ENCODE measurements at places on chromosomes 1 and 21.
A peak's percentile ranks its signal among the peaks of the same experiment; 100 is the strongest.

GRCh38 chr1:51799372-51799771 is 79.2 kb downstream of the NRDC start:
- DNase-seq: no peak

DNA sequence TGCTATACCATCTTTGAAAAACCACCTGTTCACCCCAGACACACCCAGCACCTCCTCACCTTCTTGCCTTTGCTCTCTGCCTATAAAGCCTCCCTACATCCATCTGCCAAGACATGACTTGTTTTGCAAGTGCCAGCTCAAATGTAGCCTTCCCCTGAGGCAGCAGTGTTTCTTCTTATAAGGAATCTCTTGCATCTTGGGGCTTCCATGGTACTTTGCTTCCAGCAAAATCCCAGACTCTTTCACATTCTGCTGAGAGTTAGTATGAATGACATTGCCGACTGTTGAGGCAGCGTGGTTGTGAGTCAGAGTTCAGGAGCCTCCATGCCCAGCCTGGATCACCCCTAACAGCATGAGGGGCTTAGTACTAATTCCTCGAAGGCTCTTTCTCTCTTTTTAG is 217.4 kb upstream of the RUNX1 start:
- DNase-seq: no peak

DNA sequence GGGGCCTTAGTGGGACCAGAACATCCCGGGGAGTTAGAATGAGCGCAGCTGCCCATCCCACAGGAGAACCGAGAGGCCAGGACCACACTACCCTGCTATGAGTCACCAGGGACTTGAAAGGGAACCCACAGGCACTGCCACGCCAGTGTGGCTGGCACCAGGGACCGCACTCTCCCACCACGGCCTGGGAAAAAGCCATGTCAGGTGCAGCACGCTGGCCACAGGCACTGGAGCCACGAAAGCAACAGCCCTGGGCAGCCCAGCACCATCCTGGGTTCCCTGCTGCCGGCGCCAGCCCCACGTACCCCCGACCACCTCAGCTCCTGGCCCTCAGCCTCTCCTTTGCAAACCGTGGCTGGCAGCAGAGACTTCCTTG is 14.1 kb upstream of the TMEM240 start:
- DNase-seq: no peak

DNA sequence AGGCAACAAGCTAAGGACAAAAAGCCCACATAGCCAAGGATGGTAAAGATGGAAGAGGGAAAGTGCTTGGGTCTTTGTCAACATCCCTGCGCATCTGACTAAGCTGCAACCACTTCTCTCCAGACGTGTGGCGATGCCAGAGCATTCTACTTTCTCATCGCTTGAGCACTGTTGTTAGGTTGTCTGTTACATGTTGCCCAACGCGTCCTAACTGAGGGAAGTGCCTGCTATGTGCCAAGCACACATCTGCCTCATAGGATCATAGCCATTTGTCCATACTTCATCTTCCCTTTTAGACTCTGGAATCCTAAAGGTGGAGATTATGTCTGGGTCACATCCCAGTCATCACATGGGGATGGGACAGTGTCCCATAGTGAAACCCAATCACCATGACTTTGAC is 464.9 kb downstream of the MATN1 start:
- DNase-seq: no peak

DNA sequence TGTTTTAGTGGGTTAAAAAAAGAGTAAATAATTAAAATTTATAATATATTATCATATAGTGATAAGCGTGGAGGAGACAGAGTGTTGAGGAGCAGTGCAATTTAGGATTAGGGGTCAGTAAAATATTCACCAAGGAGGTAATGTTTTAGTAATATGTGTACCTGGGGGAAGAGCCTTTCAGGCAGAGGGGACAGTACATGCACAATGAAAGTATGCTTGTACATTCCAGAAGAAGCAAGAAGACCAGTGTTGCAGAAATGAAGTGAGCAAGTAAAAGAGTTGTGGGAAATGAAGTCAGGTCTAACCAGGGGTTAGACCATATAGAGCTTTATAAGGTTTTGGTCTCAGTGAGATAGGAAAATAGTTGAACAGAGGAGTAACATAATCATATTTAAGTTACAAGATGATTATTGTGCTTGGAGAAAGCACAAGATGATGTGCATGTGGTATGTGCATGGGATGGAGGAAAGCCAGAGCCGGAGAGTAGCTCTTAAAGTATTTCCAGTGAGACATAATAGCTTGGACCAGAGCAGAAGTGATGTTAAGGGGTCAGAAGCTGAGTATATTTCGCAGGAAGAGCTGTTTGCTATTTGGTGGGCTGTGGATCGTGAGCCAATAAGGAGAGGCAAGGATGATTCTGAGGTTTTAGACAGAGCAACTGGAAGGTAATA is 44.8 kb downstream of the SNX7 start:
- no peak for DNase-seq

GRCh38 chr1:6897138-6897537 is 111.9 kb downstream of the CAMTA1 start:
- no peak for DNase-seq

DNA sequence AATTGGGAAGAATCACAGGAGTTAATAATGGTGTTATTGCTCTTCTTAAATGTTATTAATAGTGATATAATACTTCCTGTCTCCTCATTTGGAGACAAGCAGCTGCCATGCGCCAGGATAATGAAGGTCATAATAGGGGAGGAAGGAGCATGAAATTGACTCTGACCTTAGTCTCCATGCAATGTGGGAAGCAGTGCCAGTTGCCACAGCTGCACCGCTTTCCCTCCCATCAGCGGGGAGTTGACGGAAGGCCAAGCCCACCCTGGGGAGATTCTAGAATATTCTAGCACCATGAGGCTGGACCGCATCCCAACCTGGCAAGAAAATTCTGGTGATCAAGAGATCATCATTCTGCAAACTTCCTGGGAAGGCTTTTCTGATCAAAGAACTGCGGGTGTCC is 11.0 kb upstream of the OLIG1 start:
- no peak for DNase-seq

DNA sequence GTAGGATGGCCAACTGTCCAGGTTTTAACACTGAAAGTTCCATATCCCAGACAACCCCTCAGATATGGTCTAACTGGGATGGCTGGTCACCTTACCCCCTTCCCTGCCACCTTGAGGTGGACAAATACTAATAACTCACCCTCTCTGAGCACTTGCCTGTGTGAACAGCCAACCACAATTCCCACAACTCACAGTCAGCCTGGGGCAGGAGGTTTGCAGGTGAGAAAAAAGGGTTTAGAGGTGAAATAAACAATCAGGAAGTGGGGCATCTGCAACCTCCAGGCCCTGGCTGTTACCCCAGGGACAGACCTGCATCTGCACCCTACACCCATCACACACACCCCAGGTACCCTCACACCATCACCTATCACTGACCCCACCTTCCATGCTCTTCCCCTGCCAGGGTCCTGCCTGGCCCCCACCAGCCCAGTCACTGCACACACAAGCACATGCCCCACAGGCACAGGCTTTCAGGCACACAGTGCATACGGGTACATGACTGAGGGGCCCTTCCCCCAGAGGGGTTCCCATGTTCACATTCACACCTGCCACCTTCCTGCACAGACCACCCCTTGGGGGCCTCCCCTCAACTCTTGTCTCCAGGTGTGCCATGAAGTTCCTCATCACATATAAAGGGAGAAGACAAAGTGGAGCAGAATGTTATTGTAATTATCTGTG is 679.5 kb downstream of the MATN1 start:
- no peak for DNase-seq

DNA sequence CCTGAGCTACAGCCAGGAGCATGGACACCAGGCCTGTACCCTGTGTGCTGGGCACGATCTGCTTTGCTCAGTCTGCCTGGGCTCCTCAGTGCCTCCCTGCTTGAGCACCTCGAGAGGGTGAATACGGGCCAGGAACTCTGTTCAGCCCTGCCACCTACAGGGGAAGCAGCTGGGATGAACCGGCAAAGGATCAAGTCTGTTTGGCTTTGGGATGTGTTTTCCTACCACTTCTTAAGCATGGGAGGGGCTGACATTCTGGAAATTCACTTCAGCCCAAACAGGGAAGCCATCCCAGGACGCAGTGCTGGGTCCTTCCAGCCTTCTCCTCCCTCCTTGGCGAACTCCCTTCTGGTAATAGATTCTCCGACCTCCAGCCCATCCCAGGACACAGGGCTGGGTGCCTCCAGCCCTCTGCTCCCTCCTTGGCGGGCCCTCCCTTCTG is 55.8 kb upstream of the SELENON start:
- DNase-seq: no peak

GRCh38 chr21:35050348-35051286 is 1.5 kb upstream of the RUNX1 start:
- peak; percentile 69 for DNase-seq

DNA sequence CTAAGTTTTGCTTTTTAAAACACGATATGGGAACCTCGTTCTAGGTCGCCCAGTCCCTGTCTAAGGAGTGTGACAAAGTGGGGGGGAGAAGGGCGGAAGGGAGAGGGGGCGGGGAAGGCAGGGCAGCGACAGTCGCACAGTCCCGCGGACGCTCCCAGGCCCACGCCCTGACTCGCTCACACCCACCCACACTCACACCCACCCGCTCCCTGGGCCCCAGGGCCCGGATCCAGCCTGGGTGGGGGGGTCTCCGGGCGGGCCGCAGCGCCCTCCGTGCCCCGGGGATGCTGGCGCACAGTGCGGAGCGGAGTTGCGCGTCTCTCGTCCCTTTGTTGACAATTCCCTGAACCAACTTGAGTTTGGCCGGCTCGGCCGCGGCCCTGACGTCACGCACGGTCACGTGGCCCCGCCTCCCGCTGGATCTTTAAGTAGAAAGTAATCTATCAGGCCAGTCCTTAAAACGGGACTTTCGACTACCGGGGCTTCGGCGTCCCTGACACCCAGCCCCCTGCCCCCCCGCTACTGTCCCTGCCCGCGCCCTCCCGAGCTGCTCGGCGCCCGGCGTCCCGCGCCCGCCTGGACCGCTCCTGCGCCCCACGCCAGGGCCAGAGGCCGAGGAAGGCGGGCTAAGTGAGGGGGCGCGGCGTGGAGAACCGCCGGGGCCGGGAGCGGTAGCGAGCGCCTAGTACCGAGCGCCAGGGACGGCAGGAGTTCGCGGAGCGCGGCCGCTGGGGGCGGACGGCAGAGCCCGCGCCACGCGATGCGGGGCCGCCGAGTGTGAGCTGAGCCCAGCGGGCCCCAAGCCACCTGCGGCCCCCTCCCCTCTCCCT is at the start of gene FOXD3:
TSS of gene FOXD3 (plus strand) at position 454 of the 830 bp plus-strand sequence. CDS start 492 bp downstream, outside the sequence.
- peak; percentile 36 for DNase-seq

DNA sequence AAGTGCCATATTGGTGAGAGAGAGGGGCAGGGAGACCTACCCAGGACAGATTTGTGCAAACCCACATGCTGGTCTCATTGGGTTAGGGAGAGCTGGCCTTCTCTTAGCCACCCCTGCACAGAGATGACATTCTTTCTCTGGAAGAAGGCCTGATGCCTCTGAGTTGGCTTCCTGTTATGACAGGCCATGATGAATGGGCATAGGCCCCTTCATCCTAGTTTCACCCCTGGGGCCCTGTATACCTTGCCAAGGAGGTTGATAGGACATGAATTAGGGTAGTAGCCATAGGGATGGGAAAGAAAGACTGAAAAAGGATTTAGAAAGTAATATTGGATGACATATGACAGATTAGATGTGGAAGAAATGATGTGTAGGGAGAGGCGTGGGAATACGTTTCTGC is 46.6 kb downstream of the TENT5C start:
- DNase-seq: no peak

GRCh38 chr1:240239309-240239708 is 147.6 kb downstream of the FMN2 start:
- no peak for DNase-seq

DNA sequence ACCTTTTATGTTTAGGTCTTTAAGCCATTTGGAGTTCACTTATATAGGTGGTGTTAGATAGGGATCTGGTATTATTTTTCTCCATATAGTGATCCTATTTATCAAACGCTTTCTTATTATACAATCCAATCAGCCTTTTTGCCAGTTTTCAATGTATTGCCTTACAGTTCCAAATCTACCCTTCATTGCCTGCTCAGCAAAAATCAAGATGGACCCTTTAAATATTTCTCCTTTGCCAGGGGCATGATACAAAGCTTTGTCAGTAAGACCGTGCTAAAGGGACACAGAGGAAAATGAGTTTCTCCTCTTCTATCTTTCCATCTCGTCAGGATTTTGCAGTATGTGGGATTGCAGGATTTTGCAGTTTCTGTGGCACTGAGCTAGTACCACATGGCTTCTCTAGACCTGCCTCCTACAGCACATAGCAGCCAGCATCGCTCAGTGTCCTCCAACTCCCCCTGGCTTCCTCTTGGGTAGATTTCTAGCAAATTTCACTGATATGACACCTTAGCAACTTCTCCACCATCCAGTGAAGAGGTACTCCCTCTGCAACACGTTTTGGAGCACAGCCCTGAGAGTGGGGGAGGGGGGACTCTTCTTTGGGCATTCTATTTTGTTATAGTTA is 22.5 kb upstream of the CAP1 start:
- no peak for DNase-seq

DNA sequence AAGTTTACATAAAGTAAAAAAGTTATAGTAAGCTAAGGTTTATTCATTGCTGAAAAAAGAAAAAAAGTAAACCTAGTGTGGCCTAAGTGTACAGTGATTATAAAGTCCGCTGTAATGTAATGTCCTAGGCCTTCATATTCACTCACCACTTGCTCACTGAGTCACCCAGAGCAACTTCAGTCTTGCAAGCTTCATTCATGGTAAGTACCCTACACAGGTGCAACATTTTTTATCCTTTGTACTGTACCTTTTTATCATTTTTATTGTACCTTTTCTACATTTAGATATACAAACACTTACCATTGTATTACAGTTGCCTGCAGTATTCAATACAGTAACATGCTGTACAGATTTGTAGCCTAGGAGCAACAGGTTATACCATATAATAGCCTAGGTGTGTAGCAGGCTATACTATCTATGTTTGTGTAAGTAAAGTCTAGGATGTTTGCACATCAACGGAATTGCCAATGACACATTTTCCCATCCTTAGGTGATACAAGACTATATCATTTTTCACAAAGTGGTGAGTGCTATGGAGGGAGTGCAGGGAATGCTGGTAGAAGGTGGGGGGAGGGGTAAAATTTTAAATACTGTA is 58.0 kb upstream of the DMRTA2 start:
- no peak for DNase-seq

GRCh38 chr1:26015358-26015757 is 6.2 kb upstream of the EXTL1 start:
- no peak for DNase-seq
